ENCODE measurements at places on chromosomes 6 and 20.

GRCh38 chr6:142845143-142845571 is 99.8 kb downstream of the HIVEP2 start:
- no peak for DNase-seq

DNA sequence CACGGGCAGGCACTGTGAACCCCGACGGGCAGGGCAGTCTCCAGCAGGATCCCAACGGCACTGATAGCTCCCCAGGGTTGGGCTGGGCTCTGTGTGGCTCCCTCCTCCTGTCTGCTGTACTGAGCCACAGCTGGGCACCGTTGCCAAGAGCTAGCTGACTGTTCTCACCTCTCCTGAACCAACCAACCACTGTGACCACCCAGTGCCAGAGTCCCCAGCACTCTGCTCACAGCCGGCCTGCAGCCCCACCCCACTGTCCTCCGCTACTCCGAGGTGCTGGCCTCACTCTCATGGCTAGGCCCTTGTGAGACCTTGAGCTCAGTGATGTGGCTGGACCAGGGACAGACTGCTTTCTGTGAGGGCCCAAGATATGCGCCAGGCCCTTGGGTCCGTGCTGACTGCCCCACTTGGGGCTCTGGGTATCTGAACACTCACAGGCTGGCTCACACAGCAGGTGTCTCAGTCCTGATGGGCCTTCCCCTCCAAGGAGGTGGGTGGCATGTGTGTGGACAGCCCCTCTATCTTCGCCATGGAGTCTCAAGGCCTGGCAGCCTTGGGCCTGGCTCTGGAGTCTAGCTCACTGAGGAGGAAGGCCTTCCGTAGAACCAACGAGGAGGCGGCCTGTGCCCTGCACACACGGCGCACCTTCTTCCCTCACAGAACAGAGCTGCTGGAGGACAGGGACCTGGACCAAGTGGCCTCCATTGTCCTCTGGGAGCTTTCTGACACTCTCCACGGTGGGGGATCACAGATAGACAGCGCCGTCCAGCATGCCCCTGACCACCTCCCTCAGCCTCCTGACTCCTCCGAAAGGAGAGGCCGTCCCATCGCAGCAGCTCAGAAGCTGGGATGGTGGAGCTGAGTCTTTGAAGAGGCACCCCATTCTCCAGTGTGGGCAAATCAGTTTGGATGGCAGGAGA is 53.5 kb downstream of the TCP11 start:
- no peak for DNase-seq

- DNase-seq: no peak
Observed at GRCh38 chr20:32387252-32387651, 29.1 kb downstream of the ASXL1 start.

DNA sequence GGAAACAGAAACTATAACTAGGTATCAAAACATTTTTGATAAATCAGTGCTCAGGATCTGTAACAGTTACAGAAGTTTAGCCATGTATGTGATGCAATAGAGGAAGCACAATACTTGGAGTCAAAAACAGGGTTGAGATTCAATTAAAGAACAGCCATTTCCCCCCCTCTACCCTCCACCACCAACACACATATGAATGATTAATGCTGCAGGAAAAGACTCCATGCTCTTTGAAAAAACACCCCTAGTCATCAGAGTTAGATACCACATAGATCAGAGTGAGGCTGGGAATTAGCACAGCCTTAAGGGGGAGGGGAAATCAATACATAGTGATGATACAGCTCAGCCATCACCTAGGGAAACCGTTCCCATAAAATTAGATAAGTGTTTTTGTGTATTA is 108.9 kb upstream of the EMILIN3 start:
- no peak for DNase-seq

- DNase-seq: no peak
Observed at GRCh38 chr6:66189915-66190314, 482.9 kb upstream of the EYS start.

DNA sequence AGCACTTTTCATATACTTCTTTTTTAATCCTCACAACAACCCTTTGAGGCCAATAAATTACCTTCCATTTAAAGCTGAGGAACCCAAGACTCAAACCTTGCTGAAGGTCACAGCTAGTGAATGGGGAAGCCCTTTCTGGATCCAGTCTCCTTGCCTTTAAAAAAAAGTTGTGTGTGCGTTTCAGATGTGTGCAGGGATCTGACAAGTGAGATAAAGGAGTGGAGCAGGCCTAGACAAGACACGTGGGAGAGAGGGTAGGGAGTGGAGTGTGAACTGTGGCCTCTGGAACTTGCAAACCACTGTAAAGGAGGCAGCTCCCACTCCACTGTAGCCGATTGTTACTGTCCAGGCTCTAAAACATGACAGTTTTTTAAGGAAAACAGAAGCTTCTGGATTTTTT is 1.9 kb downstream of the KLHL32 start:
- DNase-seq: no peak

- no peak for DNase-seq
Observed at GRCh38 chr20:3461211-3461771, 9.5 kb upstream of the ATRN start.

DNA sequence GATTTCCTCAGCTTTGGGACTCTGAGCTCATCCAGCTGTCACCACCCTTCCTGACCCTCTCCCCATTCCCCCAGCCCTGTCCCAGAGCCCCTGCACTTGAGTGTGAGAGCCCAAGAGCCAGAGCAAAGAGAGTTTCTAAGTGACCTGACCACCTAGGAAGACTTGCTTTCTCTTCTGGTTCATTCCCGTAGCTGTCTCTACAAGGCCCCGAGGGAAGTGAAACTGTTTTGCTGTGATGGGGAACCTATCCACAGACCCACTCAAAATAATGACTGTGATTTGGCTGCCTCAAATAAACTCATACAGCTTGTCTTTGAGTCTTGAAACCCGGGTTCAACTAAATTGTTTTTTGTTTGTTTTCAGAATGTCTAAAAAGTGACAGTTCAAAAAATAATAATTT is 74.6 kb upstream of the XRN2 start:
- DNase-seq: no peak

DNA sequence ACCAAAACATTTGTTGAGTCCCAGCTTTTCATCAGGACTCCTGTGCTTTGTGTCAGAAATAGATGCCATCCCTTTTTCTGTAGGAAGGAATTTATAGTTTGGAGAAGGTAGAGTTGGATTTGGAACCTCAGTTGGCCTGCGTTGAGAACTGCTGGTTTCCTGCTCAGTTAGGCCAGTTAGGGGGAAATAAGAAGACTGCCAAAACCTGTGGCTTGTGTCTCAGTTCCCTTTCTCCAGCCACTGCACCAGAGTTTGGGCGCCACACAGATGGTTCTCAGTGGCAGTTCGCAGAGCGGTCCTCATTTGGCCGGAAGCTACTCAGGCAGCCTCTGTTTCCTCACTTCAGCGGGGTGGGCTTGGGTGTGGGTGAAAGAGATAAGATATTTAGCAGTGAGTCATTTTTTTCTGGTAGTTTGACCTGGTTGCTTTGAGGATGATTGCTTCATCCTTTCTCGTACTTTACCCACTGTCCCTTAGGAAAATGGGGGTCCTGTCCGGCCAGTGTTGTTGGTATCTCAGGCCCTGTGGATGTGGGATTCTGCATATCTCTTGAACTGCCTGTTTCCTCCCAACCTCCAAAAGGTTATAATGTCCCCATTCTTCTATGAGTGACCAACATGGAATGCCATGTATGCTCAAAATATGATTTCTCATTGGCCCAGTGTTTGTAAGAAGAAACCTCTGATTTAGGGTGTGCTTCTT is 53.7 kb downstream of the JARID2 start:
- no peak for DNase-seq
